ENCODE measurements at places on chromosomes 1 and 21.

- DNase-seq = no peak
Measured at GRCh38 chr1:54788459-54788858, 12.7 kb downstream of the TTC22 start.

DNA sequence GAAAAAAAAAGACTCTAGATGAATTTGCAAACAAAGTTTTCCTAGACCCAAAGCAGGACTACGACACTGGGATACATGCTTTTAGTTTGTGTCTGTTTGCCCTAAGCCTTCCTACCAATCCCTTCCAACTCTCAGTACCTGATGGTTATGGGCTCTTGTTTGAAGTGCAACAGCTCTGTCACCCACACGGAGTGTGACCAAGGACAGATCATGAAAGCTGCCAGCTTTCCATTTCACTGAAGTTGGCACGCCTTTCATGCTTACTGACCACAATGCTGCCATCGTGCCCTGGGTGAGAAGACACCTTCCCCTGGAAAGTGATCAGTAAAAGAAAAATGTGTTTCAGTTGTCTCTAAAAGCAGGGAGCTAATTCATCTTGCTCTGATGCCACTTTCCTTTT is 312.5 kb upstream of the PTBP2 start:
- no peak for DNase-seq

DNA sequence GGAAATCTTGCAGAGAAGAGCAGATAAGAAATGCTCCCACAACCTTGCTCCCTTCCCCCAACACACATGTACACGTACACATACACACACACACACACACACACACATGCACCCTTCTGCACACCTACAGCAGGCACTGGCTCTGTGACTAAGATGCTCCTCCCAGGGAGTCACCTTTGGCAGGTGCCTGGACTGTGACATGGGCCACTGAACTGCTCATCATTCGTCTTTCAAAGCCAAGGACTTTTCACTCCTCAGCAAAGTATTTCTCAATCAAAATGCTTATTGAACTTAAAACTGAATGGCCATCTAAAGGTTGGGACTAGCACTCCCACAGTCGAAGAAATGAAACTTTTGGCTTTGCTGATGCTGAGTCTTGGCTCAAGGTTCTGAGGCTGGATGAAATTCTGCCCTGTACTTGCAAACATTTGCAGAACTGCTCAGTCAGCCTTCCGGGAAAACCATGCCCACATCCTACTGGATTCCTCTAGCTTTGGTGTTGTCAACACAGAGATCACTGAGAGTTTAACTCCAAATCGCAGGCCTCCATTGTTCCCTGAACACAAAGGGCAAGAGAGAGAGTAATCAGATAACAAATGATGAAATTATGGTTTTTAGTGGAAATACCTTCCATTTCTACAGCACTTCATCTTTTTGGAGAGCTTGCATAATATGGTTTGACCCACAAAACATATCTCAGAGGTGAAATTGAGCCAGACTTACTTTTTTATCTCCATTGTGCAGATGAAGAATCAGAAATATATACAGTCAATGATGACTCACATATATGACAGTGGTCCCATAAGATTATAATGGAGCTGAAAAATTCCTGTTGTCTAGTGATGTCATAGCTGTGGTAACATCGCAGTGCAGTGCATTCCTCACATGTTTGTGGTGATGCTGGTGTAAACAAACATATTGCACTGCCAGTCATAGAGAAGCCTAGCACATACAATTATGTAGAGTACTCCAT is 72.4 kb upstream of the BCAR3 start:
- no peak for DNase-seq

DNA sequence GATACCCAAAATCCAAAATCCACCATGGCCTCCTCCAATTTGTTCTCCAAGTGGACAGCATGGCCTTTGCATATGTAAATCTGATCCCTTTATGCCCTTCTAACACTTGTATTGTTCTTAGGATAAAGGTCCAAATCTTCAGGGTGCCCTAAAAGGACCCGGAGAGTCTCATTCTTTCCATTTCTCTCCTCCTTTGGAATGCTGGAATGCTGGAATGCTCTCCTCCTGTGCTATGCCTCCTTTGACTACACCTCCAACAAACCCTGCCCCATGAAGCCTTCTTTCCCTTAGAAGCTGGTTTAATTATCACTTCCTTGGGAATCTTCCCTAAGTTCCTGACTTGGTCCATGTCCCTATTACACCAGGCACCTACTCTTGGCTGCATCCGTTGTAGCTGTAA is 484.8 kb upstream of the RUNX1 start:
- DNase-seq = no peak

DNA sequence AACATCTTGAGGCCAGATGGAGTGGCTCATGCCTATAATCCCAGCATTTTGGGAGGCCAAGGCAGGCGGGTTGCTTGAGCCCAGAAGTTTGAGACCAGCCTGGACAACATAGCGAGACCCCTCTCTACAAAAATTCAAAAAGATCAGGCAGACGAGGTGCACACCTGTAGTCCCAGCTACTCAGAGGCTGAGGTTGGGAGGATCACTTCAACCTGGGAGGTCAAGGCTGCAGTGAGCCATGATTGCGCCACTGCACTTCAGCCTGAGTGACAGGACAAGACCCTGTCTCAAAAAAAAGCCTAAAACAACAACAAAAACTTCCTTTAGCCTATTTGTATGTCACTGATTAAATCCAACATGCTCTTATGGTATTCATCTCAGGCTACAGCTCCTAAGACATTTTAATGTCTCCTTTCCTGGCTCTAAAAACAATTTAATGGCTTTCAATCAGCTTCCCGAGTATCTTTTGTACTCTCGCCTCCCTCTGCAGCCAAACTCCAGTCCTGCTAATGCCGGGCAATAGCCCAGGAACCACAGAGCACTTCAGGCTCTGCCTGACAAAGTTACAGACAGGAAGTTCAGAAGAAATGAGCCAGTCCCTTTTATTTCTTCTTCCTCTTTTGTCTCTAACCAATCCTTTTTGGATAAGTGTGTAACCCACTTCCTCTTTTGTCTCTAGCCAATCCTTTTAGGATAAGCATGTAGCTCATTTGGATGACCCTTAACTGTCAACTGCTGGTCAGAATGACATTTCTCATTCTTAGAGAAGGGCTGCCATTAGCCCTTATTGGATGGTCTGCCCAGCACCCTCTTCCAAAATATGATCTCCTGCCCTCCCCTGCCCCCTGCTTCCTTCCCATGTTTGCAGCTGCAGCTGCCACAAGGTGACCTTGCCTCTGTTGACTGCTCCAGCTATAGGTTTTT is 6.6 kb upstream of the DOP1B start:
- DNase-seq = no peak

- DNase-seq = no peak
Measured at GRCh38 chr1:244583358-244583982, 69.5 kb upstream of the DESI2 start.

GRCh38 chr21:26900980-26901379 is 55.8 kb upstream of the ADAMTS1 start:
- DNase-seq = no peak

DNA sequence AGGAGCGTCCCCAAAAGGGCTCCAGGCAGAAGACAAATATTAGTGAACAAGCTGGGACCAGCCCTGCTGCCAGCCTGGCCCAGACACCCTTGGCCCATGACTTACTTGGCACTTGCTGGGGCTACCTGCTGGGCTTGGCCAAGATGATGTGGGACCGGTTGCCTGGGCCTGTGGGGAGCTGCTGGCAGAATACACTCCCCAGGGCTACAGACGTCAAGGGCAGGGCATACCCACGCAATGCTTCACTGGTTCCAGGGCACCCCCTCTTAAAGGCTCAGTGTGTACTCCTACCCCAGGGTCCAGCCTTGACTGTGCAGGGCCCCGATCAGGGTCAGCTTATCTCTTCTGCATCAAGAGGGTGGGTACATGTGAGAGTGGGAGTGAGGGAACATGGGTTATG is 106.5 kb upstream of the SLC2A1 start:
- DNase-seq = no peak

GRCh38 chr1:33666616-33667015 is 194.2 kb downstream of the ZSCAN20 start:
- no peak for DNase-seq
